ENCODE measurements at places on chromosomes 13 and 19.

DNA sequence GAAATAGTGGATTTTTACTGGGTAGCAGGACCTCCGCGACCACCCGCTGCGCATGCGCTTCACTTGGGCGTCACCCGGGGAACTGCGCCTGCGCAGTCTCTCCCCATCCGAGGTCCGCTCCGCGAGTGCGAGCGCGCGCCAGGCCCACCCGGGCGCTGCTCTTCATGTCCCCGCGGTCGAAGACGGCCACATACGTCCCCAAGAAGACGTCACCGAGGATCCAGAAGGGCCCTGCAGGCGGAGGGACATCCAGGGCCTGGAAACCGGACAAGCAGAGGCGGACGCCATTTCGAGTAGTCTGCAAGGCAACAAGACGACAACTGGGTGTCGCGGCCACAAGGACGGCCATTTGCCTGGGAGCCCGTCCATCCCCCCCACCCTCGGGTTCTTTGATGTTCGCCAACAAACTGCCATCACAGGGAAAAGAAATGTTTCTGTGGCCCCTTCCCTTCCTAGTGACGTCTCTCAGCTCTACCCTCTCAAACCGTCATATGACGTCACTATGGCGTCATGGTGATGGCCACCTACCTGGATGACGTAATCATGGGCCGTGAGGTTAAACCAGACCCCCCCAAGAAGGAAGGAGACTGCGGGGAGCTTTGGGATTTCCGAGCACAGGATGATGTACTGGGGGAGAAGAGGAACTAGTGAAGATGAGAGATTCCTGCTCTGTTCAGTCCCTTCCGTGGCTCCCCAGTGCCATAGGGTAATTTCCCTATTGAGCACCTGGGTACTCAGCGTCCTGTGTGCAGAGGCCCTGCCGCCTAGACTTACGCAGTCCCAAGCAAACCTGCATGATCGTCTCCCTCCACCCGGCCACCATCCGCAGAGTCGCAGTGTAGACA is 6.7 kb downstream of the NAPSA start:
- DNase-seq = peak; percentile 86

- DNase-seq = no peak
Measured at GRCh38 chr13:110113284-110113764, 193.6 kb downstream of the COL4A1 start.

- DNase-seq = no peak
Measured at GRCh38 chr13:42113478-42113877, 65.0 kb downstream of the DGKH start.

DNA sequence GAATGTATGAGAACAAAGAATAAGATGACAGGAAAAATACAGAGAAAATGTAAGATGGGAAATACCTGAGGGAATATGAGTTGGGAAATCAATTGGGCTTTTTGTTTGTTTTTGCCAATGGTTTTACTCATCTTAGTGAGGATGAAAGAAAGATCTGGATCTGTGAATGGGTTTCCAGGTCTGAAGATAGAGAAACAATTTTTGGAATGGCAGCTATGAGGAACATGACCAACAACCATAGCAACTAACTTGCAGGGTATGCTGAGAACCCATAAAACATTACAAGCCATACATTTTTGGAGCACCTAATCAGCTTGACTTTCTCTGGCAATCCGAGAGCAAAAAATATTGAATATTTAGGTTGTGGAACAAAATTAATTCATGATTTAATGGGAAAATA is 290.0 kb downstream of the KCTD12 start:
- no peak for DNase-seq

GRCh38 chr19:12052497-12053169 is at the start of gene ZNF878:
Gene ZNF878 (minus strand): TSS chr19:12052961. CDS start chr19:12052801, 160 bp downstream.
- peak; percentile 83 for DNase-seq

- DNase-seq = no peak
Measured at GRCh38 chr19:45146741-45147205, 14.0 kb downstream of the NKPD1 start.

GRCh38 chr13:114230575-114230974 is 4.1 kb upstream of the CDC16 start:
- DNase-seq = no peak

GRCh38 chr13:45873491-45874325 is 22.2 kb upstream of the SIAH3 start:
- no peak for DNase-seq

DNA sequence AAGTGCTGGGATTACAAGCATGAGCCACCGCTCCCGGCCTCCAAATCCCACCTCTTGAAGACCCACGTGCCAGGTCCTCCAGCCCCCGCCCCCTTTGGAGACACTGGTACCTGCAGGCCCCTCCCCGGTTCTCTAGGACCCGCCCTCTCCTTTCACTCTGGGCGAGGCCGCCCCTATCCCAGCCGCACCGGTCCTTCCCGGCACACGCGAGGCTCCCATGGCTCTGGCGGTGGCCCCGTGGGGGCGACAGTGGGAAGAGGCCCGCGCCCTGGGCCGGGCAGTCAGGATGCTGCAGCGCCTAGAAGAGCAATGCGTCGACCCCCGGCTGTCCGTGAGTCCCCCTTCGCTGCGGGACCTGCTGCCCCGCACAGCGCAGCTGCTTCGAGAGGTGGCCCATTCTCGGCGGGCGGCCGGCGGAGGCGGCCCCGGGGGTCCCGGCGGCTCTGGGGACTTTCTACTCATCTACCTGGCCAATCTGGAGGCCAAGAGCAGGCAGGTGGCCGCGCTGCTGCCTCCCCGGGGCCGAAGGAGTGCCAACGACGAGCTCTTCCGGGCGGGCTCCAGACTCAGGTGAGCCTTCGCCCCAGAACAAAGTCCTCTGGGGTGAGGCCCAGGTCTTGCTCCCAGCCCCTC is at the start of gene CBLC:
Gene CBLC, plus strand, starts transcription at position 176 of the 633 bp plus-strand sequence. Its CDS starts 42 bp downstream, at position 218.
- DNase-seq = no peak

DNA sequence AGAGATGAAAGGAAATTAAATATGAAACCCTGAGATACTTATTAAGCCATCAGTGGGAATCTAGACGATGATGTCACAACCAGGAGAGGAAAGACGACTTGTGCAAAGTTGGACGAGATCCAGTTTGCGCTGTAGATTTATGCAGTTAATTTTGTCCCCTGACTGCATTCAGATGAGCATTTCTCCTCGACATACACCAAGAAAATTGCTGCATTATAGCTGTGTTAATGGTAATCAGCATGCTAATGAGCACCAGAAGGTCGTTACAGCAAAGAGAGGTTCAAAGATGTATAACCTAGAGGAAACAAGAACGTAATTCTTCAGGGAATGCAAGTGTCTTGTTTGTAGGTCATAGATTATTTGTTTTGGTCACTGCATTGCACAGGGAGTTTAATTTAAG is 371.7 kb downstream of the RBM26 start:
- no peak for DNase-seq

DNA sequence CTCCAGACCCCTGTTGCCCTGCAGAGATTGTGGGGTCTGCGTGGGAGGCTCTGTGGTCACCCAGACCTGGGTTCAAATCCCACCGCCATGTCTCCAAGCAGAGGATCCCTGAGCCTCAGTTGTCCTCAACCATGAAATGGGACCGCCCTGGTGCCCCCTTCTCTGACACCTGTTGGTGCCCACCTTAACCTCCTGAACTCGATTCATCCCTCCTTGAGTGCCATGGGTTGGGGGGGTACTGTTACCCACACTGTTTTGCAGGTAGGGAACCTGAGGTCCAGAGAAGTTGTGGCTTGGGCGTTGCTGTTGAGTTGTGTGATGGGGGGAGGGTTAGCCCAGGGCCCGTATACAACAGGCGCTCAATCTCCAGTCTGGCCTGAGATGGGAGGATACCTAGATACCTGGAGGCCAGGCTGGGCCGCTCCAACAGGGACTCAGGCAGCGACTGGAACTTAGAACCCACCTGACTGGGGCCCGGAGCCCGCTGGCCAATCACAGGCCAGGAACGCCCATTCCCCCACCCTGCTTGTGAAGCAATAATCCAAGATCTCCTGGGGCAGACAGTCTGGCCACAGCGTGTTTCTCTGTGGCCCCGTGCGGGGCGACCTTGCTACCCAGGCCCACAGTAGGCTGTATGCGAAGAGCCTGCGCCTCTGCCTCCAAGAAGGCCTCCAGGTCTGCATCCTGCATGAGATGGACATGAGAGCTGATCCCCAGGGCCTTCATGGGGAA is 2.8 kb downstream of the ARID3A start:
- DNase-seq = no peak

GRCh38 chr13:40498461-40498860 is 168.0 kb downstream of the FOXO1 start:
- peak; percentile 18 for DNase-seq

- DNase-seq = peak; percentile 82
Measured at GRCh38 chr19:10104665-10105508, 1.3 kb upstream of the PPAN start.

GRCh38 chr19:3977242-3978143 is 6.6 kb upstream of the DAPK3 start:
- peak; percentile 37 for DNase-seq

GRCh38 chr13:49082653-49083536 is 107.2 kb downstream of the FNDC3A start:
- no peak for DNase-seq

- no peak for DNase-seq
Measured at GRCh38 chr19:38028913-38029510, 122.0 kb downstream of the SIPA1L3 start.

- DNase-seq = no peak
Measured at GRCh38 chr13:75907044-75907443, 270.9 kb downstream of the LMO7 start.

DNA sequence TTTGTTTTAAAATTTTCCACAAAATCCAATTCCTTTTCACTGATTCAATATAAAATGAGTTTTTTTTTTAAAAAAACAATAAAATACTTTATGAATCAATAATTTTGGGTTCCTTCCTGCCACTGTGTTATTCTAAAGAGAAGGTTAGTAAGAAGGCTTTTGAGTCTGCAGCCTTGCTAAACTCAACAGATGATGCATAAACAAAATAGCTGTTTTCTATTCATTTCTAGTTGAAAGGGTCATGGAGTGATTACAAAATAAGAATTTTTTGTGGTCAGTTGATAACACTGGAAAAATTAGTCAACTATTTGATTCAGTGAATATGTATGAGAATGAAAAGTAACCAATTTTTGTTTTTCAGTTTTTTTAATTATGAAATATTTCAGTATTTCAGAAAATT is 169.9 kb downstream of the VWA8 start:
- no peak for DNase-seq

DNA sequence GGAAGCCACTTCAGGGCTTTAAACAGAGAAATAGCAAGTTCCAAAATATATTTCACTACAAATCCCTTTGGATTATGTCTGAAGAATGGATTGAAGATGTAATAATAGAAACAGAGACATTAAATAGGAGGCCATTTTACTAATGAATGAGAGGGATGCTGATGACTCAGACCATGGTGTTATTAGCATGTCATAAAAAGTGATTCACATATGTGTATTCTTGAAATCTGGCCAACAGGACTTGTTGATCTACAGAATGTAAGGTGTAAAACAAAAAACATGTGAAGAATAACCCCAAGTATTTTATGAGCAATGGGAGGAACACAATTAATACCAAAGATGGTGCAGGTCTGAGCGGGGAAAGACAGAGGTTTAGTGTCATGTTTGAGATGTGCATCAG is 873.7 kb downstream of the SLITRK5 start:
- no peak for DNase-seq

DNA sequence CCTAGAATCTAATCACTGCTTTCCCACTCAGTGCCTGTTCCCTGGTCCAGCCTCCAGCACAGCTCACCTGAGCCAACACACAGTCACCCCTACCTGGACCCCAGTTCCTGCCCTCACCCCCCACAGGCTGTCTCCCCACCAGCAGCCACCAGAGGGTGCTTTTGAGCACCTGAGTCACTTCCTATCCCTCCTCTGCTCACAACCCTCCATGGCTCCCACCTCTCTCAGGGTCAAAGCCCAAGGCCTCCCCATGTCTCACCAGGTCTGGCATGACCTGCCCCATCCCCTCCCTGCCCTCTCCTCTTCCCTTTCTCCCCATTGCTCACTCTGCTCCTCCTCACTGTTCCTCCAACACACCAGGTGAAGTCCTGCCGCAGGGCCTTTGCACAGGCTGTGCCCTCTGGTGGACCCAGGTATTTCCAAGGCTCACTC is 7.1 kb upstream of the DPP9 start:
- peak; percentile 85 for DNase-seq

GRCh38 chr13:52001120-52001731 is 10.0 kb downstream of the ATP7B start:
- no peak for DNase-seq

GRCh38 chr13:24784319-24784718 is 20.4 kb downstream of the RNF17 start:
- DNase-seq = no peak

DNA sequence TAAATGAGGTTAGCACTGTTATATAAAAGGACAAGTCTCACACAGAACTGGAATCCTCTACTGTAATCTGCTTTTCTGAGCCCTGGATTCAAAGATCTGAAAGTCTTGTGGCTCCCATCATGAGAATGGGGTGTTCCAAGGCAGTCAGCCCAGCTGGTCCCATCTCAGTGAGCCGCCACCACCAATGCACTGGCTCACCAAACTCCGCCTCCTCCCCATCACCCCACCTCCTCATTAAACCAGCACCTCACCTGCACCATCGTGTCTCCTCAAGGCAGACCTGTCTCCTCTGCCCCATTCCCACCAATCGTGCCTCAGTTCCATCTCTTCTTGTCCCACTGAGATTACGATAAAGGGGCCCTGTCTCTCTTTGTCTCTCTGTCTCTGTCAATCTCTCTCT is 166.7 kb downstream of the USP12 start:
- no peak for DNase-seq

- DNase-seq = no peak
Measured at GRCh38 chr19:11483366-11484111, 2.7 kb upstream of the ELAVL3 start.

DNA sequence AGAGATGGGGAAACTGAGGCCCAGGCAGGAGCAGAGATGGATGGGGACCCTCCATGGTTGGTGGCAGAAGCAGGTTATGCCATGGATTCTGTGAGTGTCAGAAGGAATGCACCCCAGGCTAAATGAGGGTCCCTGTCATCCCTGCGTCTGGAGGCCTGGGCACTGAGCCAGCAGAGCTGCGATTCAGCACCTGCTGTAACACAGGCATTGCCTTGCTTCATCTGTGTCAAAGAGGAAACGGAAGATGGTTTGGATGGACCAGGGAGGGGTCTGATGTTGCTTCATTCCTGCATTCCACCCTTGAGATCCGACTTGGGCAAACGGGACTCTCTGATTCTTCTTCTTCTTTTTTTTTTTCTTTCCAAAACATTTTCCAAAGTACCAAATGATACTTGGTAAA is 1.2 kb downstream of the C5AR1 start:
- DNase-seq = no peak

- DNase-seq = no peak
Measured at GRCh38 chr13:74571811-74572210, 437.6 kb upstream of the KLF12 start.

- no peak for DNase-seq
Measured at GRCh38 chr13:90954605-90955195, 392.8 kb upstream of the MIR17HG start.
